ENCODE measurements at places on chromosomes 5 and 9. TPM values are rescaled to one million over a fixed set of nuclear protein-coding genes. Genes with fewer than 3 reads are reported as not detected.

DNA sequence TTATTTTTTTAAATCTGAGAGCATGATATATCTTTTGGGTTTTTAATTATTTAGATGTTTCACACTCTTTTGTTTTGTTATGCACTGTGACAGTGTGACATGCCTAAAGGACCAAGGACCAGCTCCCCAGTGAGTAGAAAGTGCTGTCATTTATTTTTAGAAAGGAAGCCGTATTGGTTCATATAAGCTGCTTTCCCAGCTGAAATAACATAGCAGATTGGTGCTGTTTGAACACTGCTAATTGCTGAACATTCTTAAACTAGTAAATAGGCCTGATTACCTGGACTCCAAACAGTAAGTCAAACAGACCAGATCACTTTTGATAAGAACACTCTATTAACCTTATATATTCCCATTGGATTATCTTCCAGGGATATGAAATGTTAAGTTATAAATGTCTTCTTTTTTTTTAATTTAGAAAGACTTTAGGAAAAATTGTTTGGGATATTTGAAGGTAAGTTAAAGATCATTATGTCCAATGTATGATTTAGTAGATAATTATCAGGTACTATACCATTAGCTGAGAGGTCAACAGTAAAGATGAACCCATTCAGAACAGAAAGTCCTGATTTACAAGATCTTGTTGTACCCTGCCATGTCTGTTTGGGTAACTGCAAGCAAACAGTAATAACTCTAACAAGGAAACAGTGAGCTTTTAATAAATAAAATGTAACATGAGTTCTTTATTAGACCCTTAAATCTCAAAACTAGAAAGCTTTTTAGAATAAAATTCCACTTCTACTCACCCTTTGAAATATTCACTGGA, 27.8 kb upstream of the ELL2 start:
- H3K4me3 ChIP-seq: no peak overlapping the region
- H3K27me3 ChIP-seq: no peaks in the 10 kb centered on the region
- H3K4me1 ChIP-seq: no peaks in the 10 kb centered on the region
- no peak overlapping the region for H3K27ac ChIP-seq
- no peaks in the 10 kb centered on the region for H3K36me3 ChIP-seq

- no peaks in the 10 kb centered on the region for H3K36me3 ChIP-seq
- H3K27ac ChIP-seq: no peak overlapping the region
- peaks cover 2% of the 10 kb centered on the region for H3K4me1 ChIP-seq
- no peak for DNase-seq
- H3K4me3 ChIP-seq: no peak overlapping the region
- no peaks in the 10 kb centered on the region for H3K27me3 ChIP-seq
Observed at GRCh38 chr5:133859073-133859472, 109.4 kb downstream of the C5orf15 start.

DNA sequence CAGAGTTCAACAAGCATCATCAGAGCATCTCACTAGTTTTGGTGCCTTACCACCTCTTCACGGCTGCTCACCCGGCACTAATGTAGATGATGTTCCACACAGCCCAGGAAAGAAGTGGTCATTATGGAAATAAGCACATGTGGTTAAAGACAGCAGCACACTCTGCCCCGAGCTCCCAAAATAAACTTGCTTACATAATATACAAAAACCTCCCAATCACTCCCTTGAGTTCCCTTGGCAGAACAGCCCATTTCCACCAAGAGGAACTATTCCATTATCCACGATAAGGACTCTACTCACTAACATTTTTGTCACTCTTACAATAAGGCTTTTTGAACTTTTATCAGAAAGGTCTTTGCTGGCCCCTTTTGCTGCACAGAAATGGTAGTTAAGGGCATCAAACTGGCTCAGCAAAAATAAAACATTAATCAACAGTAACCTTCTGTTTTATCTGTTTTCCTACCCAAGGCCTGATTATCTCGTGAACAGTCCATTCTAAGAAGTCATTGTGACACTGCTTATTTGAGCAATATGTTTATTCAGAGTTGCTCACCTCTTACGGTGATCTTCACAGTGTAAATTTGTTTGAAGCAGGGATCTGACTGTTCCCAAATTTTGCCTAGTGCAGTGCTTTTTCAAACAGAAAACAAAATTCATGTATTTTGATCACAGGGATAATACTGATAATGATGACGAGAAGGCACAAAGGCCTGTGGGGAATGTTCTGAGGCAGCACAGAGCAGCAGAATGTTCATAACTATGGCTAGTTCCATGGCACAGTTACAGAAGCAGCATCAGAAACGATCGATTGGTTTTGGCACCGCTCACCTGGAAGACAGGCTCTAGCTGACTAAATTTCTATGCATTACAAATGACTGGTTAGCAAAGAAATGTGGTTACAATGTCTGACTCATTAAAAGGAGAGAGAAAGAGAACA, 399.8 kb upstream of the PIK3R1 start:
- no peaks in the 10 kb centered on the region for H3K4me1 ChIP-seq
- H3K27me3 ChIP-seq: no peaks in the 10 kb centered on the region
- DNase-seq: no peak
- no peaks in the 10 kb centered on the region for H3K36me3 ChIP-seq
- H3K4me3 ChIP-seq: no peak overlapping the region
- H3K27ac ChIP-seq: no peak overlapping the region

DNA sequence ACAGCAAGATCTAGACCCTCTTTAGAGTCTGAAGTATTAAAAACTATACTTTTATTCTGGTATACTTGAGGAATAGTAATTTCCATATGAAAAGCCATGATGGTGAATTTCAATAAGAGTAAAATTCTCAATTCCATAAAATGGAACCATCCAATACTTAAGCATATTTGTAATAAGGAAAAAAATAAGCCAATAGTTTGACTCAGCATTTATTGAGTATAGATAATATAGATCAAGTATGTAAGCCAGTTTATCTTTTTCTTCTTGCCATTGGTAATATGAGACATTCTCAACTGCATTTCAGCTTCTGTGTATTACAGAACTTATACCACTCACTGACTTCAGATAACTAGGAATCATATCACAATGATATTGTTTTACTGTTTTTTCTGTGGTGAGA, 361.0 kb downstream of the SLCO4C1 start:
- no peaks in the 10 kb centered on the region for H3K27me3 ChIP-seq
- no peak for DNase-seq
- H3K4me1 ChIP-seq: no peaks in the 10 kb centered on the region

SLC27A6 gene
- 0.12 TPM for polyA plus RNA-seq

DNA sequence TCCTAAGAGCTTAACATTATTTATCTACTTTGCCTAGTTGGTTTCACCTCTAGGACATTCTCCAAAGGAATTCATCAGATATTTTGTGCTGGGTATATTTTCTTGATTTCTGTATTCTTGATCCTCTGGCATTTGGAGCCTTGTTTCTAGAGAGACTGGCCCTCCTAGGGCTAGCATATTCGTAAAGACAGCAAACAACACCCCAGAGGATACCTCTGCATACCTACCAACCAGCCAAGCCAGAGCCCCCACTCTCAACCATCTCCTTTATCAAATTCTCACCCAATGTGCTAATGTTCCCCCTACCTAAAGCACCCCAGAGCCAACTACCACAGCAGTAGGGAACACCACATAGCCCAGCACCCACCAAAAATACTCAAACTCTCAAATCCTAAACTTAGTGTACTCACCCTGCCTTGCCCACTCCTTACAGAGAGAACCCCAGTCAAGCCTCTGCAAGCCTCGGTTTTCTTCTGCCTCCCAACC, 149.5 kb downstream of the SEMA5A start:
- no peaks in the 10 kb centered on the region for H3K4me1 ChIP-seq
- no peak overlapping the region for H3K27ac ChIP-seq
- H3K36me3 ChIP-seq: no peaks in the 10 kb centered on the region
- DNase-seq: no peak
- no peaks in the 10 kb centered on the region for H3K27me3 ChIP-seq
- H3K4me3 ChIP-seq: no peak overlapping the region

SLC46A2 gene
- polyA plus RNA-seq: not detected
